EH (cell line): ENCODE measurements at places on chromosomes 7 and 10.

DNA sequence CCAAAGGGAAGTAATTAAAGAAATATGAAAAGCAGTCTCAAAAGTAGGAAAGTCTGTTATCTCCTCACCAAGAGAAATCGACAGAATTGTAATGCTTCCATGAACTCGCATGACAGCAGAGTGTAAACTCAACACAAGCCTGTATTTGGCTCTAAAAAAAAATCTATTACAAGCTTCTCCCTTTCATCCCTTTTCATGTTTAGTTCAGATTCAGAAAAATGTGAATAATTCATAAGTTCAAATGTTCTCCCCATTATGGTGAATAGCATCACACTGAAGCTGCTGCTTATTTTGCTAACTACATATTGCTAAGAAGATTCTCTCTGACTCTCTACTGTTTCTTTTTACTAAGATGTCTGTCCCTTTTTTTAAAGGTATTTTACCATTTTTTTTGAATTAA is 910.3 kb upstream of the MBL2 start:
- no peak for DNase-seq

DNA sequence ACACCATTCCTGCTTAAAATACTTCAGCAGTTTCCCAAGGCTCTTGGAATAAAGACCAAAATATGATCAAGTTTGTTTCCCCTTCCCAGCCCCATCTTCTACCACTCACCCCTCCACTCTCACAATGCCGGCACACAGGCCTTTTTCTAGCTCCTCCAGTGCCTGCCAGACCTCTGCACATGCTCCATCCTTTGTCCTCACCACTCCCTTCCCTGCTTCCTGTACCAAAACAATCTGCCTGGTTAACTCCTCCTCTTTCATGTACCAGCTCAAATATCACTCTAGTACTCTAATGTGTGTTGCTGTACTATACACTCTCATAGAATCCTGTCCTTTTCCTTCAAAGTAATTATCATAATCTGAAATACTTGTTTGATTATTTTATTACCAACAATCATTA is 19.4 kb downstream of the SCRN1 start:
- peak; percentile 10 for DNase-seq

DNA sequence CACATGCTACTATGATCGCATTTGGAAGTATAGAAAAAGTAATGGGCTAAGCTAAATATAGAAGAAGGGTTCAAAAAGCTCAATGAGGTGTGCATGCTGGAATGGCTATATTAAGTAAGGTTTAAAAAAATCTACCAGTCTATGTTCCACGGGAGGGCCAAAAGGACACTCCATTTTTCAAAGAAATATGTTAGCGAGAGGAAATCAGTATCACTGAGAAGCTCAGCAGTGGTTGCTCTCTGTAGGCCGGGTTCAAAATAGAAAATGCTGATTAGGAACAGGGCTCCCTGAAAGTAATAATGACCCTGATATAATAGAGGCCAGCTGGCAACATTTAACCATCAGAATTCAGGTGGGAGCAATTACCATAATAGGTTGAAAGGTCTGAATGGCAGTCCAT is 224.5 kb upstream of the SEMA3E start:
- DNase-seq = no peak

GRCh38 chr10:69061305-69062161 is 26.4 kb upstream of the SRGN start:
- peak; percentile 99 for DNase-seq

- no peak for DNase-seq
These were observed 18.7 kb downstream of the ZMIZ2 start for GRCh38 chr7:44767134-44767911.

GRCh38 chr10:91215384-91215783 is 5.1 kb upstream of the PCGF5 start:
- no peak for DNase-seq

GRCh38 chr7:112260911-112261310 is 54.4 kb downstream of the ZNF277 start:
- DNase-seq = no peak

DNA sequence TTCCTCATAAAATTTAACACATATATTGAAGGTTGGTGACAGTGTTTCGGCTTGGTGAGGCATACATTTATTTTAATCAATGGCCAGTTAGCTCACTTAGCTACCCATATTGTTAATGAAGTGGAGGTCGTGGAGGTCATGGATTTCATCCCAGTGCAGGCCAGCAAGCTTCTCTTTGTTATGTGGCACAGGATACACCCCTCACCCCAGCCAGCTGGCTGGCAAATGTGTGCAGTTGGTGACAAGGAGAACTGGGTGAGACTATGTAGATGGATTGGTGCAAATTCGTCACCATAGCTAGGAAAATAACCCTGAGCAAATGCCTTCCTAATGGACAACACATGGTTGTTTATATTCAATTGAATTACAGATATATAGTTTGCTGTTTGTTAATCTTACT is 50.5 kb upstream of the FOXP2 start:
- no peak for DNase-seq

- DNase-seq = no peak
These were observed 36.8 kb downstream of the PARP12 start for GRCh38 chr7:140025814-140026433.

- DNase-seq = peak; percentile 20
These were observed 137.6 kb upstream of the CDK6 start for GRCh38 chr7:92973974-92974373.

DNA sequence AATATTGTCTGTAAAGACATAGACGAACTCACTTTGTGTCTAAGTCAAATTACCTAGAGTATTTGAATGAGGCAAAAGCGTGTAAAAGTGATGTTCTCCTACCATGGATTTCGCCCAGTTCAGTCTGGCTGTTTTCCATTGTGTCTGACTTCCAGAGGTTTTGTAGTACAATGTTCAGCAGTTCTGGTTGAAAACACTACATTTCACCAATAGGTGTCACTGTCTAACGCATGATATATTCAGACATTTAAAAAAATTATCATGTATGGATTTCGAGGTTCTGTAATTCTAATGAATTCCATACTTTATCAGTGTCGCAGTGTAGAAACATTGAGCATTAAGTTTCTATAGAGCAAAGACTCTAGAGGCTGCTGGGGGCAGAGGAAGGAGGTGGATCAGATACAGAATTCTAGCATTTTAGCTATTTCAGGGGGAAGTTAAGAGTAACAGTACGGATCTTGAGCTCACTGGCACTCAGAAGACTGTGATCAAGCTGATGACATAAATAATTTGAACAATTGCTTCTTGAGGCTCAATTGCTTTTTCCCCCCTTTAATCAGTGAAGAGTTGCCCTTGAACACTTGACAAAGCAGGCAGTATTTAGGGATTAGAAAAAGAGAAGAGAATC is 196.9 kb upstream of the RHOBTB1 start:
- DNase-seq = peak; percentile 71

DNA sequence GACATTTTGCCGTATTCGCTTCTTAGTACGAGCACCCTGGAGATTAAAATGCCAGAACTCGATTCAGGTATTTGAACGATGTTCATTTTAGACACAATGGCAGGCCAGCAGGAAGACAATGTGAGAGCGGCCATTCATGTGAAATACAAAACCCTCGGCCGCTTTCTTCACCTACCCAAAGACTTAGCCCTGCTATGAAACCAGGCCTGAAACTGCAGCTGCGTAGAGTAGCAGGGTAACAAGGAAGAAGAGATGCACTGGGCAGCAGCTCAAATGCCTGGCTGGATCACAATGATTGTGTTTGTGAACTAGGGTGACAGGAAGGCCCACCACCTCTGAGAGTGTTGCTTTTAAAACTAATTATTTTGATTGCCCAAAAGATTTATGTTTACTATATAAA is 234.8 kb downstream of the TRIL start:
- no peak for DNase-seq

- DNase-seq = no peak
These were observed 20.0 kb downstream of the NEURL1 start for GRCh38 chr10:103513380-103514060.

DNA sequence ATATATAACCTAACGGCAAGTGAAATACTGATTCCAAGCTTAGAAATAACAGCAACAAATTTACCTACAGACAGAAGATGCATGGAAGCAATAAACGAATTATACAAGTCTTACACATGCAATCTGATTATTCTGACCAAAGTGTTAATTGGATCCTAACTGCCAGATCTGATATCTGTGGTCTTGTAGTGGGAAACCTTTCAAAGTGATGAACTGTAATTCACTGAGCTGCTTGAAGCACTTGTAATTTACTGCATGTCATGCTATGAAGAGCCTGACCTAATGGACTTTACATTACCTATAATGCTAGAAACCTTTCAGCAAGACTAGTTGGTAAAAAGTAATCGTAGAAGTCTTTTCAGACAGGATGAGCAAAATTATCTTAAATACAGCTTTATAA is 205.6 kb downstream of the FOXP2 start:
- DNase-seq = no peak

DNA sequence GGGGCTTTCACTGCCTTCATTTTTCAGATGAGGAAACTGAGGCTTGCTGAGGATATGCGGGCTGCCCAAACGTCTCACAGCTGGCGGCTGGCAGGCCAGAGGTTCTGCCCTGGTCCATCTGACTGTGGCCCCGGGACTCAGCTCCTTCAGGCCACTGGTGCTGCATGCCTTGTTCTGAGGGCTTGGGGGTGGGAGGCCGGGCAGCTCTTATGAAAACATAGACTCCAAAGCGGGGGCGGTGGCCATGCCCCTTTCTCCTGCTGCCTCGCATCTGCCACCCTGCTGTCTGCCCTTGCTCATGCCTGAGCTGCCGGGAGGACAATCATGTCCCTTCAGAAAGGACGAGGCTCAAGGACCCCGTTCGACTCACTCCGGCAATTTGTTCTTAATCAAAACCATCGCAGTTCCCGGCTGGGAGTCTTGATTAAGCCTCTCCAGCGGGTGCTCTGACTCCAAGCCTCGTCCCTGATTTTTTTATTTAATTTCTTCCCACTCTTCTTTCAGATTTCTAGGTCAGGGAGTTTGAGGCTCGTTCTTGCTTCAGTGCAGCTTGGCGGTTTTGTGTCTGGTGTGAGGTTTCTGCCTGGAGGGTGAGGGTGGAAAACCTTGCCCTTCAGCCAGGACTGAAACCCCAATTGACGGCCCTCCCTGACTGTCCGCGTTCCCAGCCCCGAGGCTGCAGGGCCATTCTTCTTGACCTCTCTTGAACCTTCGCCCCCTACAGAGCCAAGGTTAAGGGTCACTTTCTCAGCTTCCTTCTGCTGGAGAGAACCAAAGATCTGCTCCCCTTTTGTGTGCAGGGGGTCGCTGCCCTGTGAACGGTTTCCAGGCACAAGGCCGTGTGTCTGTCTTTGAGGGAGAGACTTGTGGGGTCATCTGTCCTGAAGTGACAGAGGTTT is 120.8 kb downstream of the DNAJB6 start:
- DNase-seq = no peak

DNA sequence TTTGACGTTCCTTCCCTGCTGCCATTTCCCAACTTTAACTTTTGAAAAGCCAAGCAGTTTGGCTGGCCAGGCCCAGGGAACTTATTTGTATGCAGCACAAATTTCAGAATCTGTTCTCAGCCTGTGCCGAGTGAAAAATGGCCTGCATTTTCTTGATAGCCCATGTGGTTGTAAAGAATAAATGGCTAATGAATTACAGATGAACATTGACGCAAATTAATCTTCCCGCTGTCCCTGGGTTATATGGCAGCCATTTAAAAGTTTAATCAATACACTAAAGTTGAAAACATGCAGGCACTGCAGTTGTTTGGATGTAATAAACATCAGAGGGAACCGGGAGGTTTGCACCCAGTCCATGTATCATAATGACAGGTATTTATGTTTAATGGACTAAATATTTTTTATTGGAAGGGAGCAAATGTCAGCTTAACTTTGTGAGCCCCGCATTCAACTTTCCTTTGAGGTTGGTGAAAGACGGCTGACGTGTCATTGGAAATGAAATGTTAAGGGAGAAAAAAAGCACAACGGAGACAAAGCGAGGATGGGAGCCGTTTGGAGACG is 1092.4 kb downstream of the LRMDA start:
- no peak for DNase-seq

DNA sequence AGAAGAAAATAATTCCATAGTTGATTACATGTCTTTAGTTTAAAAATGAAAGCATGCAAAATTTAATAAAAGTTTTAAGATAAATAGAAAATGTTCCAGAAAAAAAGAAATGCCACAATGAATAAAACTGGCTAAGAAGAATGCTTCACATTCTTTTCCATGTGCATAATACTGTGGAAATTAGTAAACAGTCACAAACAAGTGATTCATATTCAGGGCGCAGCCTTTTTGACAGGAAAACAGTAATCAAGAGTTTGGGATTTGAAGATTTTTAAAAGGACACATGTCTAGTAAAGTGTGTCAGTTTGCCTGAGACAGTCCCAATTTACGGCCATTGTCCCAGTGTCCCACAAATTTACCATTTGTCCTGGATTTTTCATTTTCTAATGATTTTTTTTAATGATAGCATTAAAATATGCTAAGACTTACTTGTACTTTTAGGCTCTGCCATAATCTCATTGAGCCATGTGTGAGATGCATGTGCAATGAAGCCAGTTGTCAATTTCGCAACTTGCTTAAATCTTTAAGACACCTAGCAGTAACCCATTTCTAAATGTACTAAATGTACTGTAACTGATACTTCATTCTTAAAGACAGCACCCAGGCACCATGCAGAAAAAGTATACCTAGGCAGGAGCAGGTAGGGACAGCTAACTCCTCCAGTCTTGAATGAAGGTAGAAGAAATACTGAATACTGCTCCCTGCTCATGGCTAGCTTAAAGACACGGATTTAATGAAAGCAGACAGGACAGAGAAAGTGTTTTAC is 46.9 kb downstream of the ZNF438 start:
- DNase-seq = peak; percentile 61

GRCh38 chr10:74445493-74445892 is 294.5 kb downstream of the ADK start:
- DNase-seq = no peak

GRCh38 chr7:81294897-81295515 is 376.2 kb upstream of the SEMA3C start:
- DNase-seq = no peak

DNA sequence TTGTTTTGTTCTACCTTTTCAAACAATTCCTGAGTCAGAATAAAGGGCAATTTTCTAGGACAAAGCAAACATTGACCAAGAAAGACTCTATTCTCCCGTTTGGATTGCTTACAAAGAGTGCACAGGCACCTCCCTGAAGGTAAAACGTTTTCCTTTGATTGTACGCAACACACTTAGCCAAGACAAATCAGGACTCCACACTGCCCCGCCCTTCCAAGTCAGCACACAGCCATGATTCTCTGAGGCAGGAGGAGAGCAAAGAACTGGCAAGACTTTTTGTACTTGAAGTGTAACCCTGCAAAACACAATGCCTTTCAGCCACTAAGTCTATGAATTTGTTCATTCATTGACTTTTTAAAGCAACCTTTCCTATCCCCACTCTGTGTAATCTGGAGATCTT is 85.0 kb upstream of the FAM180A start:
- no peak for DNase-seq

GRCh38 chr10:46306516-46307184 is 19.9 kb downstream of the ANTXRL start:
- no peak for DNase-seq

DNA sequence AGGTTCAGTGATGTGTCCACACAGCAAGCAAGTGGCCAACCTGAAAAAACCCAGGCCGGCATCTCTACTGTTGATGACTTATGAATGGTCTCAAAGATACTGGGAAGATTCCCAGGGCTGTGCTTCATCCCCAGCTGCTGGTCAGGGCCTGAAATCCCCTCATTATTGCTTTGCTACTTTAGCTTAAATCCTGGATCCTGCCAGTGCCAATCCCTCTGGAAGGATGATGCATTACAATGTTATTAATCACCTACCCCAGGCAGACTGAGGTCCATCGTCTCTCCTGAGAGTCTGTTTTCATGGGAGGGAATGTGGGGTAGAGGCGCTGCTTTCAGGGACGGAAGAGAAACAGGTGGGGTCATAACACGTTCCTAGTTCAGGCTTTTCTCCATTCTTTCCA is 371.6 kb downstream of the RPS24 start:
- DNase-seq = peak; percentile 54
